ENCODE measurements at places on chromosomes 13 and 19.
A peak's percentile ranks its signal among the peaks of the same experiment; 100 is the strongest.

- no peak for ATAC-seq
These were observed 36.8 kb downstream of the VSTM2B start for GRCh38 chr19:29562299-29563297.

DNA sequence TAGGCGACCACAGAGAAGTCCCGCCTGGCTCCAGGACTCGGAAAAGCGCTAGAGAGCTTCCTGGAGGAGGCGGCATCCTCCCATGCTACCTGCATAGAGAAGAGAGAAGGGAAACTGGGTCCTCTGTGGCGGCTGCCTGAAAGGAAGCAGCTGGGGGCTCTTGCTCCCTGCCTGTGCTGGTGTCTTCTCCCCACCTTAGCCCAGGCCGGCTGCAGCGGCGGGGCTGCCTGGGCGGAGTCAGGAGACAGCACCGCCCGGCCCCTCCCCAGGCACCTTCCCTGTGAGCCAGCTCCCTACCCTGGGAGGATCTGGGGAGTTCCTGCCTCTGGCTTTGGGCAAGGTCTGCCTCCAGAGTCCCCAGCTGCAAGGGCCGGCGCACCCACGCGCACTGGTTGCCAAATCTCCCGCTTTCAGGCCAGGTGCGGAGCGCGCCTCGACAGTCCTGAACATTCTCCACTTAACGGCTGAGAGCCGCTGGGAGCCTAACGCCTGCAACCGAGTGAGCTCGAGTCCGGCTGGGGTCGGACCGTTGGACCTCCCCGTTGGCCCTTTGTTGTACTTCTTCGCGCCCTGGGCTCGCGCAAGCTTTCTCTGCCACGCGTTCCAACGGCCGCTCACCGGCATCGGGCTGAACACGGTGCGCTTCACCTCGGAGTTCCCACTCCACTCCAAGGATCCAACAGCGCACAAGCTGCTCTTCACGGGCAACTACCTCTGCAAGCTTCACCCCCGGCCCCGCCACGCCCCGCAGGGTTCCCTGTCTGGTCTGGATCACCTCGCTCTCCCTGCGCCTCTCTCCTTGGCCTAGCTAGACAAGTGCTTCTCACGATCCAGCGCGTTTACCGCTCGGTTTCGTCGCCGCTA lies 21.8 kb upstream of the ZNF30 start:
- no peak for ATAC-seq

DNA sequence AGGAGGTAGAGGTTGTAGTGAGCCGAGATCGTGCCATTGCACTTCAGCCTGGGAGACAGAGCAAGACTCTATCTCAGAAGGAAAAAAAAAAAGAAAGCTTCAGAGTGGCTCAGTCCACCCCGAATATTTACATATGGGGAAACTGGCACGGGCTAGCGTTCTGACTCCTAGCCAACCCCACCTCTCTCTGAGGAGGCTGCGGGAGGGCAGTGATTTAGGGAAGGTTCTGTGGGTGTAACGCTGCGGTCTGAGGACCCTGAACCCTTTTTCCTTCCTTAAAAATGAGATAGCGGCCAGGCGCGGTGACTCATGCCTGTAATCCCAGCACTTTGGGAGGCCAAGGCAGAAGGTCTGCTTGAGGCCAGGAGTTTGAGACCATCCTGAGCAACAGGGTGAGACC lies 5.0 kb downstream of the LRRC25 start:
- no peak for ATAC-seq

GRCh38 chr19:41999071-41999877 lies 5.2 kb upstream of the ATP1A3 start:
- no peak for ATAC-seq

GRCh38 chr13:55087085-55087484 lies 2053.6 kb upstream of the PRR20A start:
- ATAC-seq = no peak

GRCh38 chr19:52296400-52296772 lies 583 bp upstream of the ZNF480 start:
- ATAC-seq = no peak

DNA sequence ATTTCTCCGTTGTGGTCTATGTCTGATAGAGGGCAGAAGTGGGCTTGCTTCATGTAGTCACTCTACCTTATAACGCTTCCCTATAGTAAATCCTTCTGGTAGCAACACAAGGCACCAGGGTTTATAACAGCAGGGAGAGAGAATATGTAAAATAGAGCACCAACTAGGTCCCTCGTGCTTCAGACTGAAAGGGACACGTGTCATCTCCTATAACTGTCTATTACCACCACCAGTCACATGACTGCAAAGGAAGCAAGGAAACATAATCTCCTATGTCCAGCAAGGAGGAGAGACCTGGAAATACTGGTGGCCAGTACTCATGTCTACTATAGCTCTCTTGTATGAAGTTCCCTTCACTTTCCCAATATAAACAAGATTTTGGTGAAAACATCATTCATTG lies 79.2 kb downstream of the SLAIN1 start:
- no peak for ATAC-seq

DNA sequence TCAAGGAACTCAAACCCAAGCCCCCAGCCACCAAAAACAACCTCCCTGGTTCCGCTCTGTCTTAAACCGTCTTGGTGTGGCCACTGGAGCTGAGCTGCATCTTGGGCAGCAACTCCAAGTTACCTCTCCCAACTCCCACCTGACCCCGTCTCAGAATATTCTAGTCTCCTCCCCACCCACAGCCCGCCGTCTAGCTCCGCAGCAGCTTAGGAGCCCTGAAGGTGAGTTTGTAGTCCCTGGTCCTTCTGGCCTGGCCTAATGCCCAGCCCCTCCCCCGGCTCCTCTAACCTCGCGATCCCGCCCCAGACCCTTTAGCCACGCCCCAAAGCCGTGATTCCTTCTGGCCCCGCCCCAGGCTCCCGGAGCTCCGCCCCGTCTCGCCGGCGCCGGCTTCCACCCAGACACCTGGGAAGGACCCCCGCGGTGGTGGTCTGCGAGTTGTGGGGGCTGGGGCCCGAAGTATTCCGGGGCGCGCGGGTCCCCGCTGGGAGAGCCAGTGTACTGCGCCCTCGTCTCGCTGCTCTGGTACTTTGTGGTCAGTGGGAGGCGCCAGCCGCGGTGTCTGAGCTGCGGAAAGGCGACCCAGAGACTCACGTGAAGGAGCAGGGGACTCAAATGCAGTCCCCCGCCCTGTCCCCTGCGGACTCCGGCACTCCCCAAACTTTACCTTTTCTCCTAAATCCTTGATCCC lies 2.5 kb upstream of the LHB start:
- ATAC-seq = peak; percentile 40

DNA sequence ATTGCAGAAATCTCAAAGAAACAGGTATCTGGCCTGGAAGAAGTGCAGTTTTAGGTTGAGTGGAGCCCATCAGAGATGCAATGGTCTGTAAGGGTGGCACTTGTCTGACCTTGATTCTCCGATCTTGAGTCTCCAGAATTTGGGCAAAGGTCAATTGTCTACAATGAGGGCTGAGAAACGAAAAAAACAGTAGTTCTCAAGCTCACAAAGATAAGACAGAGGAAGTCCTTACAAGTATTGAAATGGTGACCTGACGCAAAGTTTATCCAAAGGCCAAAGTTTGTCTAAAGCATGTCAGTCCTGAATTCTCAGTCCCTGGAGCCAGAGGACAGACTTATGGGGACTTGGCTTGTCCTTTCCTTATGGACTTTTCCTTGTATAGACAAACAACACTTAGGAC lies 40.3 kb downstream of the CYSLTR2 start:
- no peak for ATAC-seq

DNA sequence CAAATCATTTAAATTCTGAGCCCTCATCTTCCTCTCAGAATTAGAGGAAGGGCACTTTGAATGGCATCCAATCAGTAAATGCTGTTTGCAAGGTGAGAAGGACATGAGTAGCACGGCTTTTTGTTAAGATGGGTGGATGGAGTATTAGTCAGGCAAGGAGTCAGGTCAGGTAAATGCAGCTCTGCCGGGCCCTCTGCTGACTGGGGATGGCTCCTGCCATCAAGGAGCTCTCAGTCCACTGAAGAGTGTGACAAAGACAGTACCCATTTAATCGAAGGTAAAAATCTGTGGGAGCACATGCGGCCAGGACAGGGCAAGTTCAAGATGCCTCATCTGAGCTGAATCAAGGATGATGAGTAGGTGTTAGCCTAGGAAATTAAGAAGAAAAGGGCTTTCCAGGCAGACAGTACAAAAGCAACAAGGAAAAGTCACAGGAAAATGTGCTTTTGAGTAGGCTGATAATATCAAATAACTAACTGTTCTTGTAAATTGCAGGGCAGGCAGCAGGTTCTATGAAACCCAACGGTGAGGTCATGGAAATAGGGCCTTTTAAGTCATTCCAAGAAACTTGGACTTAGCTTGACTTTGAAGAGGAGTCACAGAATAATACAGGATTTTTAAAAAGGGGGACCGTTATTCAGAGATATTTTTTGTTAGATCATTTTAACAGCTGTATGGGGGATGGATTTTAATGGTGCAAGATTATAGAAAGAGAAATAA lies 670.5 kb upstream of the ARGLU1 start:
- no peak for ATAC-seq

DNA sequence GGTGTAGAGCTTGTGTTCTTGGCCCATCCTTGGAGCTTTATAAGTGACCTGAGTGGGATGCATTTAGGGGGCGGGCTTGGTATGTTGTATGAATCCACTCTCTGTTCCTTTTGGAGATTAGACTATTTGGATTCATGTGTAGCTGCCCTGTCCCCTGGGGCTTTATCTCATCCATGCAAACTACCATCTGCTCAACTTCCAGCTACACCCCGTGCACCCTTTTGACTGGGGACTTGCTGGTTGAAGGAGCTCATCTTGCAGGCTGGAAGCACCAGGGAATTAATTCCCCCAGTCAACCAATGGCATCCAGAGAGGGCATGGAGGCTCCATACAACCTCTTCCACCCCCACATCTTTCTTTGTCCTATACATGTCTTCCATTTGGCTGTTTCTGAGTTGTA lies 6.1 kb downstream of the CLEC4M start:
- ATAC-seq = no peak

GRCh38 chr19:17074634-17075034 lies 618 bp downstream of the HAUS8 start:
- ATAC-seq = no peak

GRCh38 chr13:64480211-64480610 lies 2749.9 kb downstream of the PCDH9 start:
- no peak for ATAC-seq

- ATAC-seq = no peak
These were observed 3.6 kb downstream of the POP4 start for GRCh38 chr19:29609636-29610035.

- peak; percentile 88 for ATAC-seq
These were observed 60.4 kb downstream of the ADGRE1 start for GRCh38 chr19:6947745-6948144.

GRCh38 chr13:37647031-37647650 lies 48.6 kb upstream of the POSTN start:
- no peak for ATAC-seq

GRCh38 chr19:46862974-46863632 lies 2.3 kb downstream of the ARHGAP35 start:
- ATAC-seq = no peak

GRCh38 chr13:41742917-41743552 lies 217.9 kb downstream of the VWA8 start:
- ATAC-seq = no peak

- no peak for ATAC-seq
These were observed 6.2 kb upstream of the IRS2 start for GRCh38 chr13:109792416-109793059.

GRCh38 chr19:32976223-32976805 lies 4.3 kb downstream of the FAAP24 start:
- no peak for ATAC-seq

- ATAC-seq = no peak
These were observed 826 bp upstream of the BSG start for GRCh38 chr19:571566-571974.

- ATAC-seq = no peak
These were observed 26.6 kb upstream of the GSX1 start for GRCh38 chr13:27765650-27766049.

- ATAC-seq = no peak
These were observed 6.0 kb downstream of the SIGLEC11 start for GRCh38 chr19:49954933-49955332.

DNA sequence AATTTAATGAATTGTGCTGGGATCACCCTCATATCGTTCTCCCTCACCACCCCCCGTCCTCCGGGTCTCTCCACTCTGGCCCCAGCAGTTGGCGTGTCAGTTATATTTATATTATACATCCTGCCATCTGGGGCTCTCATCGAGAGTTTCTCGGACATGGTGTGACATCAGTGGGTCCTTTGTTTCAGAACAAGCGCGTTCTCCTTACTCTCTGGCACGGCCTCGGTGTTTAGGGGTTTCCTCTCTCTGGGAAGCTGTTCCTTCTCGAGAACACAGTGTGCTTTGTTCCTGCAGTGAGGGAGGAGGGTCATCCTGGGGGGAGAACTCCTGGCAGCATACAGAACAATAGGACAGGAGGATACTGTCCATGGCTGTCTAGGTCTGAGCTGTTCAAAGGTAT lies 9.8 kb upstream of the MCF2L start:
- no peak for ATAC-seq
